ENCODE measurements at places on chromosomes 3 and 15.

DNA sequence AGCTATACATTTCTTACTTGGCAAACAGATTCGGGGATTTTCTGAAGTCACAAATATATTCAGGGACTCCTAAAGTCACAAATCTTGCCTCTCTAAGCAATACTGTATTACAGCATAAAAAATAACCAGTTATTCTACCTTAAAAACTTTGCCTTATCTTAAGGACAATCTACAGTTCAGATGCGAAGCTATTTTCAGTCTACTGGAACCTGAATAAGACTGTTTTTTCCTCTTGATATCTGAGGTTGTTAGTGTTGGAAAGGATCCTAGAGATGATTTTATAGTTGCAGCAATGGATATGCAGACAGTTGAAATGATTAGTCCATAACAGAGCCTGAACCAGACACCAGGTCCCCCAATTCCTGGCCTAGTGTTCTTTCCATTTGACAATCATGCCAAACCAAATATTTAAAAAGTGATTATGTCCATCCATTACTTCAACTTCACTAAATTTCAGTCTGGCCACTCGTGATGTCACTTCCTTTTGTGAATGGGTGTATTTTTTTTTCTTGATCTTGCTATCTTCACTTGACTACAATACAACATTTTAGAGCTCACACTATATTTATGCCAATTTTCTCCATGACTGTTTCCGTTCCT lies 1.8 kb downstream of the HDGFL3 start:
- no peak for DNase-seq

- DNase-seq: no peak
These were observed 654.1 kb downstream of the IGSF11 start for GRCh38 chr3:118380576-118380975.

GRCh38 chr3:174397848-174398247 lies 461.3 kb upstream of the NAALADL2 start:
- DNase-seq: no peak

DNA sequence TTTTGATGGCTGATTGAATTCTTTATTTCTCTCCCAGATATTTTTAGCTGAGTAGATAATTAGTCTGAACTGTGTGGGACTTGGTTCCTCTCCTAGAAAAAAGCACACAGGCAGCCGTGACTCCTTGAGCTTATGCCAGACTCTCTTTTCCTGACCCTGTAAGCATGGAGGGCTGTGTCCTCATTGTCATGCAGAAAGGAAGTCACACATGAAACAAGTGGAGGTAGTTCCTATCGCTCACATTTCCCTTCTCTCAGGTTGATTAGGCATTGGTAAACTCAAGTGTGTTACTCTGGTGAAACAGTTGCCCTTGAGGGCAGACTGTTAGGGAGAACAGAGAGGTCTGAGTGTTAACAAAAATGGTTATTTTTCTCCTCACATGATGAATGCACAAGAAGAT lies 6.3 kb upstream of the RTP4 start:
- no peak for DNase-seq

DNA sequence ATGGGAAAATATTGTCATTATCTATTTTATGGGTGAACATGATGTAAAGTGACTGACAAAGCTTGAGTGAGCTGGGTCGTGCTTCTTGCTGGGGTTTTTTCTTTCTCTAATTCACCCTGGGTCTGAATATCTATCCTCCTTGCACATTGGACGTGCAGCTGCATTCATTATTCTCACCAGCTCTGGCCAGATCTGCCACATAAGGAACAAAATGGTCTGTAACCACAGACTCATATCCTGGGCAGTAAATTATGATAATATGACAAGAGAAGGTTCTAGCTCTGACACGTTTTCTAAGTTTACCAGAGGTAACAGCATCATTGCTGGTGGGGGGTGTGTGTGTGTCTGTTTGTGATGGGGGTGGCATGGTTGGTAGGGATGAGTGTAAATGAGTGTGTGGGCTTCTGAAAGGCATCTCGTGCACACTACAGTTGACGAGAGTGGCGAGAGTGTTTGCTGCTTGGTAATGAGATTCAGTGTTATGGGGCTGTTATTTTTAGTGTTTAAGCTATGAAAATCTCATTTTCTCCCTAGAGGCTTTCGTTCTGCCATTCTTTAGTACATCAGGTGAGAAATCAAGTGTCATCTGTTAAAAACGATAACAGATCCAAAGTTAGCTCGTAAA lies 418.4 kb downstream of the PDCD6IP start:
- DNase-seq: no peak

GRCh38 chr3:31423482-31423881 lies 109.2 kb upstream of the STT3B start:
- no peak for DNase-seq

- DNase-seq: no peak
These were observed 37.5 kb downstream of the GAP43 start for GRCh38 chr3:115660646-115661337.

DNA sequence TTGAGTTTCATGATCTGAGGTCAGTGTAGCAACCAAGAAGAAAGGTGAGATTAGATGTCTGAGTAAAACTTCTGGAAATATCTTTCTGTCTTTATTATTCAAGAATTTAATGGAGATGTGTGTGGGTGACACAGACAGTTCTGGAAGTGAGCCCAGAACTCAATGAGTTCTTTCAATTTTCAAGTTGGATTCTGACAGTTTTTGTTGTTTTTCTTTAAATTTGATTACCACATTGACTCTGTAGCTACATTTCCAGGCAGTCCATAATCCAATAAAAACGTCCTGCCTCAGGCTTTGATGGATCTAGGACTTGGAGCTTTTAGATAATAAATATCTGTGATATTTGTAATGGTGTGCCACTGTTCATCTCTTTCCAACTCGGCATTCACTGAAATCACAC lies 3.9 kb upstream of the PARP14 start:
- DNase-seq: no peak

GRCh38 chr3:15983232-15983631 lies 185.5 kb upstream of the ANKRD28 start:
- no peak for DNase-seq

DNA sequence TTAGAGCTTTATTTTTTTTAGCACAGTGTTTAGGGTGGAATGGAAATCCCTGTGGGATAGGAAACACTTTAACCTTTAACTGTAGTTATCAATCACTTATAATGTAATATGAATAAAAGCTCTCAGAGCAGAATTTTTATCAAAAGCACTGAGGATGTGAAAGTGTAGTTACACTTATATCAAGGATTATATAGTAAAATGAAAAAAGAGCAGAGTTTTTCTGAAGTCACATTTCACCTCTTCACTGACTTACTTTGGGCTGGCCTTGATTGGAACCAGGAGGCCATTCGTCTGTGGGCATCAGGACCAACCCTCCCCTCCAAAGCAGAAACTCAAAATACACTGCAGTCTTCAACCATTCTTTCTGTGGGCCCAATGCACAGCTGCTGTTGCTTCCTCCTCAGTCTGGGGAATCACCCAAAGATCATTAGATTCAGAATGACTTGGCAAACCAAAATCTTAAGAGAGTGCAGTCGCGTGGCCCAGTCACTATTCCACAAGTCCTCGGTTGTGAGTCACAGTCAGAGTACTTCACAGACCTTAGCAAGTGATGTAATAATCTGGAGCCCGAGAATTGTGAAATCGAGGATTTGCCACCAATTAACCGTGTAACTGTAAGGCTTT lies 132.6 kb upstream of the COL8A1 start:
- no peak for DNase-seq

GRCh38 chr3:17949101-17949500 lies 206.7 kb upstream of the TBC1D5 start:
- DNase-seq: no peak

- no peak for DNase-seq
These were observed 7.6 kb upstream of the THBS1 start for GRCh38 chr15:39573287-39573686.

GRCh38 chr3:195113048-195113447 lies 157.9 kb downstream of the XXYLT1 start:
- DNase-seq: no peak

GRCh38 chr15:65156692-65157091 lies 23.1 kb upstream of the PDCD7 start:
- no peak for DNase-seq

DNA sequence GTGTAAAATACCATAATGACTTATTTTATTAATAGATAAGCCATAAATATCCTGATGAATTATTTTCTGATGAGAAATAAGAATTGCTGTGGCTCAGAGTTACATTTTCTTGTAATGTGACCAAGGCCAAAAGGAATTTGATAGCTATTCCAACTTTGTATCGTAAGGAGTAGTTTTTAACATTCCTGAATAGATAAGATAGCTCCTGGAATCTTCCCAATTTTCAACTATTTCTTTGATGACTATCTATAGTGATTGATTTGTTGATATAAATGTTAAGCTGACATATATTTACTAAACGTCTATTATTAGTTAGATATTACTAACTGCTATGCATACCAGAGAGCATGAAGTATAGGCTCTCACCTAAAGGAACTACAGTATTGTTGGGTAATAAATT lies 49.1 kb upstream of the SATB1 start:
- no peak for DNase-seq

- no peak for DNase-seq
These were observed 61.3 kb upstream of the OSTN start for GRCh38 chr3:191137708-191138107.

DNA sequence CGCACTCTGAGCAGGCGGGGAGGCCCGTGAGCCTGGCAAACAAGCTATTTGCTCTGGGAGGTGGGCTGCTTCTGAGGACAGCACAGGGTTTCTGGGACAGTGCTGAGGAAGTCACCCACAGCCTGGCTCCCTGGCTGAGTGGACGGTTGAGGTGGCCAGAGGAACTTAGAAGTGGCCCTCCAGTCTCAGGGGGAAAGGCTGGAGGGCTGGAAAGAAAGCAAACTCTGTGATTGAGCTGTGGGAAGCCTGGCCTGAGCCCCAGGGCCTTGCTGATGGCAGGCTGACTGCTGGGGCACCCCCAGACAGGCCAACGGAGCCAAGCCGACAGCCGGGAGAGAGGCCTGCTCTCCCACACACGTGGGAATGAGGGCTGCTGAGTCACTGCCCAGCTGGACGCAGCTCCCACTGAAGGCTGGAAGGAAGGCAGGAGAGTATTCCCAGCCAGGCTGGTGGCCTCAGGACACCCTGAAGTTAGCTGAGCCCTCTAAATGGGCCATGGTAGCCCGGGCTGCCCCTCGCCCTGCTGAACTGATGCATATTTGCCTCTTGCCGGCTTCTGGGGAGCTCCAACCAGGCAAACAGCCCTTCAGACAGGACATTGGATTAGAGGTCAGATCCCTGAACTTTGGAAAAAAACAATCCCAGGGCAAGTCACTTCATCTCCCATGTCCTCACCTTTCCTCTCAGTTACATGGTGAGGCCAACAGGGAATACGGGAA lies 98.0 kb upstream of the TLE3 start:
- DNase-seq: no peak

DNA sequence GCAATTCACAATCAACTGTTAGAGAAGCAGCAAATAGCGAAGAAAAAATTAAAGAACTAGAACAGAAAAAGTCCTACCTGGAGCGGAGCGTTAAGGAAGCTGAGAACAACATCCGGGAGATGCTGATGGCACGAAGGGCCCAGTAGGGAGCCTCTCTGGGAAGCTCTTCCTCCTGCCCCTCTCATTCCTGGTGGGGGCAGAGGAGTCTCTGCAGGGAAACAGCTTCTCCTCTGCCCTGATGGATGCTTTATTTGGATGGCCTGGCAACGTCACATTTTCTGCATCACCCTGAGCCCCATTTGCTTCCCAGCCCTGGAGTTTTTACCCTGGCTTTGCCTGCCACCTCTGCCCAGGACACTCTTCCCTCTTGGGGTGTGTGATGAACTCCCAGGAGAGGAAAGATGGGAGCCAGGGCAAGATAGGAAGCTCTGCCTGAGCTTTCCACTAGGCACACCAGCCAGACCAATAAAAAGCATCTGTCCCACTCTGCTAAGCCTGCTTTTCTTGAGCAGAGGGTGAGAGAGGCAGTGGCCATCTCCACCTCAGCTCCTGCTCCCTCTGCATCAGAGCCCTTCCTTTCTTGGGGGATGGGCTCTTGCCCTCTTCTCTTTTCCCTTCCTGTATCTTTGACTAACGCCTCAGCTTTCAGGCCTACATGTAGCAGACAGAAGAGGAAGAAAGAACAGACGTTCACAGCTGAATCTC lies 39.4 kb downstream of the PPARG start:
- no peak for DNase-seq

DNA sequence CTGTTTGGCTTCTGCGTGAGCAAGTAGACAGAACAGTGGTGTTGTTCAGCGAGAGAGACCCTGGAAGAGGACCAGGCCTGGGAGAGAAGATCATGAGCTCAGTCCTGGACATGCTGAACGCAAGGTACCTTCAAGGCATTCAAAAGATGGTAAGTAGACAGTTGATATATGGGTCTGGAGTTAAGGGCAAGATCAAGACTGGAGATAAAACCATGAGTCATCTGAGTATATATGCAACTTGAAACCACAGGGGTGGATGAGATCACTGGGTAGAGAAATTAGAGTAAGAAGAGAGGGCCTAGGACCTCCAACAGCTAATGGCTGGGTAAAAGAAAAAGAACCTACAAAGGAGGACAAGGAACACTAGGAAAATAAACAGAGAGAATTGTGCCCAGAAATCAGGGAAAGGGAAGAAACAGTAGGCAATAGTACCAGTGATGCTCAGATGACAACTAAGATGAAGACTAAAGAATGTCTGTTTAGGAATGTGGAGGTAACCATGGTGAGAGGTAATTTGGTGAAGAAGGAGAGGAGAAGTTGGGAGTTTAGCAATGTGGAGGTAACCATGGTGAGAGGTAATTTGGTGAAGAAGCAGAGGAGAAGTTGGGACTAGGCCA lies 343.2 kb upstream of the ADAMTS9 start:
- DNase-seq: no peak

GRCh38 chr3:87674397-87675161 lies 384.2 kb downstream of the CGGBP1 start:
- no peak for DNase-seq

GRCh38 chr3:62361824-62362223 lies 11.5 kb downstream of the FEZF2 start:
- no peak for DNase-seq

DNA sequence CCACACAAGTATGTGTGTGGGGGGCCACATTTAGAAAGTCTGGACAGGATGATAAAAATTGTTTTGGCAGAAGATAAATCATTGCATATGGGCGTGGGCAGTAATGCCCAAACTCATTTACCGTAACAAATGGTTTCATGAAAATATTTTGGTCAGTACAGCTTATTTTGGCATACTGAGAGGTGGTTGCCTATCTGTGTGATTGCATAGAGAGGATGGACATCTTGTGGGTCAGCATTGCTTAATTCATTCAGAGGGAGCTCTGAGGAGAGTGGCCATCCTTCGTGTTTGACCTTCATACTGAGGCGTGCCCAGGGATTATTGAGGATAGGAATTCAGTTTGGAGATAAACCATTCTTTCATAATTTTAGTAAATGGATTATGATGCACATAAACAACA lies 162.5 kb downstream of the GAP43 start:
- no peak for DNase-seq

DNA sequence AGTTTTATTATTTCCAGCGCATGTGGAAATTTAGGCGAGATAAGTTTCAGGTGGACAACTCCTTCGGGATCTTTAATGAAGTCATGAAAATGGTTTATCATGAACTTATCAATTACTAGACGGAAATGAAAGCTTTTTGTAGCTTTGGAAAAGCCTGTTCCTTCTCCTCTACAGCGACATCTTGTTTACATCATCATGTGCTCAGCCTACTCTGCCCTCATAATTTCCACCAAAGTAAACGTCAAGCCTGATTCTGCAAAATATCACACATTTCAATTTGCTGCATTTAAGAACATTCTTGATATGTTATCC lies 64.3 kb upstream of the CGNL1 start:
- no peak for DNase-seq

GRCh38 chr15:40660686-40661085 lies 34.3 kb upstream of the RAD51 start:
- DNase-seq: no peak

GRCh38 chr3:21913791-21914190 lies 162.8 kb upstream of the ZNF385D start:
- DNase-seq: no peak

All from NCI-H1930 (cell line).